ENCODE measurements at places on chromosomes 4 and X. TPM values are rescaled to one million over a fixed set of nuclear protein-coding genes. Genes with fewer than 3 reads are reported as not detected.
A peak's percentile ranks its signal among the peaks of the same experiment; 100 is the strongest.

SLC6A8 gene
- 1.4 TPM for total RNA-seq

DACH2 gene
- not detected for total RNA-seq

UGT2B10 gene
- not detected for total RNA-seq

STS gene
- 2.4 TPM for total RNA-seq

CXCL5 gene
- 0.23 TPM for total RNA-seq

CLTRN gene
- 0.28 TPM for total RNA-seq

PHEX gene
- 0.10 TPM for total RNA-seq

PRR27 gene
- total RNA-seq = not detected

ADAMTS3 gene
- total RNA-seq = 0.30 TPM

CPLX1 gene
- total RNA-seq = not detected

TLR2 gene
- 6.3 TPM for total RNA-seq

GRCh38 chr4:81256059-81256970, 41.3 kb upstream of the PRKG2 start:
- no peak for DNase-seq
- H3K27ac ChIP-seq = no peak overlapping the region
- no peaks in the 10 kb centered on the region for H3K4me1 ChIP-seq

GRCh38 chr4:4333265-4333706, 43.2 kb downstream of the ZBTB49 start:
- DNase-seq = no peak
- no peak overlapping the region for H3K4me3 ChIP-seq
- H3K27ac ChIP-seq = no peak overlapping the region
- peaks cover 4% of the 10 kb centered on the region for H3K4me1 ChIP-seq
- H3K27me3 ChIP-seq = no peaks in the 10 kb centered on the region

GRCh38 chrX:131763674-131764073, 219.8 kb downstream of the OR13H1 start:
- H3K27me3 ChIP-seq = no peaks in the 10 kb centered on the region
- DNase-seq = no peak
- H3K4me3 ChIP-seq = no peak overlapping the region
- H3K36me3 ChIP-seq = no peaks in the 10 kb centered on the region

GRCh38 chrX:72340041-72340440, 34.3 kb upstream of the CITED1 start:
- H3K4me1 ChIP-seq = no peaks in the 10 kb centered on the region
- H3K36me3 ChIP-seq = no peaks in the 10 kb centered on the region
- no peak overlapping the region for H3K27ac ChIP-seq
- DNase-seq = no peak

DNA sequence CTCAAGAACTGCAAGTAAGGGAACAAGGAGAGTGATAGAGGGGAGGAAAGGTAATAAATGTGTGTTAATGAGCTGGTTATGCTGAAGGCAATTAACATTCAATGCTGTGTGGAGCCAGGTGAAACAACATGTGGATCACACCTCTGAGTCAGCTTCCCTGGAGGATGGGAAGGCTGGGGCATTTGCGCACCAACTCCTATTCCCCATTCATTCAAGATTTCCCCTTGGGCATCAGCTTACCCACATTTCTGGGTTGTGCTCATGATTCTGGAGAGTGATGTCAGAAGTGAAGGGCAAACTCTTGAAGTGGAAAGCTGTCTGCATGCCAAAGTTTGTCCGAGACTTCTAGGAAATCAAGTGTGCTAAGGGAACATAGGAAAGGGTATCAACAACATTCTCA, 461.4 kb downstream of the MID1IP1 start:
- no peaks in the 10 kb centered on the region for H3K36me3 ChIP-seq
- no peak overlapping the region for H3K4me3 ChIP-seq
- H3K4me1 ChIP-seq = peaks cover 10% of the 10 kb centered on the region
- no peak for DNase-seq
- H3K27ac ChIP-seq = no peak overlapping the region
- peaks cover 7% of the 10 kb centered on the region for H3K27me3 ChIP-seq

GRCh38 chrX:15344106-15344505, 8.8 kb upstream of the PIGA start:
- no peaks in the 10 kb centered on the region for H3K36me3 ChIP-seq
- no peak overlapping the region for H3K4me3 ChIP-seq
- no peak overlapping the region for H3K27ac ChIP-seq
- no peak for DNase-seq
- no peaks in the 10 kb centered on the region for H3K4me1 ChIP-seq

DNA sequence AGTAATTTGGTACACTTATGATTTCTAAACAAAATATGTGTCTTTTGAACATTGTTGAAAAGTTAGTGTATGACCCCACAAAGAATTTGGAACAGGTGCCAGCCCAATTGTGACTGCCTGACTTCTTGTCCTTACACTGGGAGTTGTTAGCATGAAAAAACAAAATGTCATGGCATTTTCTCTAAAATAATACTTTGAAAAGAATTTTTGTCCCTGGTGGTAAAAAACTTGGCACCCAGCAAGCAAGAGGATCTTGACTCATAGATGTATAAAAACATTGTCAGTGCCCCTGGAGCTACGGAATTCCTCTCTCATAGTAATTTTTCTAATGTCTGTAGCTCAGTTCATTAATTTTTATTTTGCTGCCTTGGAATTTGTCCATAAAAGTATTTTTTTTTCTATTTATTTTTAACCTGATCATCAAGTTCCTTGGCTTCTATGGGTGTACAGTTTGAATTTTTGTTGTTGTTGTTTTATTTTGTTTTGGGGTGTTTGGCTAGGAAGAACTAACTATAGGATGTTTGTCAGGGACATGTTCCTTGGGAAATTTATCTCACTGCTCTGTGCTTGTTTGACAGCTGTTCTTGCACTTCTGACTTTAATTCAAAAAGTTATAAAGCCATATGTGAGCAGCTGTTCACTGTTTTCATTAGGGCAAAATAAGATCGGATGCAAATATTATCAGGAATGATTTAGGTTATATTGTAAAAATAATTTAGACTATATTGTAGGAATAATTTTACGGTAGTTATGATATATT, 95.4 kb upstream of the NUDT6 start:
- no peak overlapping the region for H3K4me3 ChIP-seq
- H3K27me3 ChIP-seq = no peaks in the 10 kb centered on the region
- no peaks in the 10 kb centered on the region for H3K4me1 ChIP-seq
- no peak overlapping the region for H3K27ac ChIP-seq
- H3K36me3 ChIP-seq = no peaks in the 10 kb centered on the region
- DNase-seq = no peak

- H3K4me1 ChIP-seq = no peaks in the 10 kb centered on the region
- no peak for DNase-seq
- H3K4me3 ChIP-seq = no peak overlapping the region
- H3K27ac ChIP-seq = no peak overlapping the region
Observed at GRCh38 chr4:124325690-124326089, 386.8 kb downstream of the ANKRD50 start.

DNA sequence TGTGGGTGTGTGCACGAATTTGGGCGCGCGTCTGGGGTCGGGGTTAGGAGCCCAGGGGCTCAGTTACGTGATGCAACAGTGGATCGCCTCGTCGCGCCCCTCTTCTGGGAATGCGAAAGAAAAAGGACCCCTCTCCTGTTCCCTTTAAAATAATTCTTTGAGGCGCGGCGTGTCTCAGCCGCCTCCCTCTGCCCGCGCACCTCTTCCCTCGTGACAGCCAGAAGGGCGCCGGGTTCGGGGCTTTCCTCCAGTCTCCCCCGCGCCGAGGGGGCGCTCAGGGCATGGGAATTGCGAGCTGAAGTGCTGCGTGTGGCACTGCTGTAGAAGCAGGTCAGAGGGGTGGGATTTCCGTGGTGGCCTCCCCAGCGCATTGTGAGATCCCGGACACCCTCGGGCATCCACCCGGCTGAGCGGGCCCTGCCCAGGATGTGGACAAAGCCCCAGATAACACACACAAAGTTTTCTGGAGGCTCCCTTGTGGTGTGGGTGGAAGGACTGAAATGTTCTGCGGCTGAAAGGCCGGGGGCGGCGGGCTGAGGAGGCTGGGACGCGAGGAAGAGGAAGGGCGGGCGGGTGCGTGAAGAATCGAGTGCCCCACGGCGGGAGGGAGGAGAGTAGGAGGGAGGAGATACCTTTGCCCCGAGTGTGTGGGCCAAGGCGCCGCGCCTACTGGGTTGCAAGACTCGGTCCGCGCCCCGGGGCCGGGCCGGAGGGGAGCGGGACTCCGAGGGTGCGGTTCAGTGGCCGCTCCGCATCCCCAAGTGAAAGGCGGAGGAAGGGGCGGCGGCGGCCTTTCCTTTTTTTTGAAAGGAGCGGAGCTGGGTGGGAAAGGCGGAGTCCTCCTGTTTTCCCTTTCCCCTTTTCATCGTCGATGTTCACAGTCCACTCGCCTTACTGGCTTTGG, 752 bp downstream of the SEPTIN11 start:
- H3K27ac ChIP-seq = peak overlapping the region; percentile 54
- H3K27me3 ChIP-seq = no peaks in the 10 kb centered on the region
- H3K4me3 ChIP-seq = peak overlapping the region; percentile 77
- H3K36me3 ChIP-seq = no peaks in the 10 kb centered on the region
- peak; percentile 44 for DNase-seq

GRCh38 chr4:87057835-87058355, 123.1 kb downstream of the AFF1 start:
- H3K36me3 ChIP-seq = no peaks in the 10 kb centered on the region
- H3K27ac ChIP-seq = no peak overlapping the region
- no peak for DNase-seq
- no peaks in the 10 kb centered on the region for H3K27me3 ChIP-seq
- H3K4me1 ChIP-seq = peaks cover 14% of the 10 kb centered on the region

DNA sequence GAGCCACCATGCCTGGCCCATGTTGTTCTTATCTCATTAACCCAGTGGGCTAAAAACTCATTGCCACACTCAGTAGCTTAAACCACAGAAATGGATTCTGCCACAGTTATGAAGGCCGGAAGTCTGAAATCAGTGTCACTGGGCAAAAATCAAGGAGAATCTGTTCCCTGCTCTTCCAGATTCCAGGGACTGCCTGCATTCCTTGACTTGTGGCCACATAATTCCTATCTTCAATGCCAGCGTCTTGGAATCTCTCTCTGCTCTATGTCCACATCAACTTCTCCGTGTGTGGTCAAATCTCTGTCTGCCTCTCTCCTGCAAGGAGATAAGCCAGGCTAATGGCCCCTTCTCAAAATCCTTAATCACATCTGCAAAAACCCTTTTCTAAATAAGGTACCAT, 4.1 kb upstream of the WFS1 start:
- no peak overlapping the region for H3K4me3 ChIP-seq
- peaks cover 11% of the 10 kb centered on the region for H3K4me1 ChIP-seq
- no peak for DNase-seq
- no peaks in the 10 kb centered on the region for H3K36me3 ChIP-seq

DNA sequence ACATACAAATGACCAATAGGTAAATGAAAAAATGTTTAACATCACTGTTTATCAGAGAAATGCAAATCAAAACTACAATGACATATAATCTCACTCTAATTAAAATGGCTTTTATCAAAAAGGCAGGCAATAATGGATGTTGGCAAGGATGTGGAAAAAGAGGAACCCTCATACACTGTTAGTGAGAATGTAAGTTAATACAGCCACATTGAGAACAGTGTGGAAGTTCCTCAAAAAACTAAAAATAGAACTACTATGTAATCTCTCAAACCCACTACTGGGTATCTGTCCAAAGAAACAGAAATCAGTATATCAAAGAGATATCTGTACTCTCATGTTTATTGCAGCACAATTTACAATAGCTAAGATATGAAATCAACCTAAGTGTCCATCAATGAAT, 165.9 kb upstream of the HHIP start:
- DNase-seq = no peak
- no peaks in the 10 kb centered on the region for H3K27me3 ChIP-seq
- no peaks in the 10 kb centered on the region for H3K36me3 ChIP-seq

GRCh38 chrX:13307041-13307440, 12.8 kb downstream of the ATXN3L start:
- no peaks in the 10 kb centered on the region for H3K4me1 ChIP-seq
- DNase-seq = no peak
- H3K36me3 ChIP-seq = no peaks in the 10 kb centered on the region
- H3K4me3 ChIP-seq = no peak overlapping the region

GRCh38 chr4:77433418-77433733, 172.2 kb upstream of the CXCL13 start:
- H3K27me3 ChIP-seq = no peaks in the 10 kb centered on the region
- H3K27ac ChIP-seq = no peak overlapping the region
- H3K4me1 ChIP-seq = no peaks in the 10 kb centered on the region
- DNase-seq = peak; percentile 63
- H3K4me3 ChIP-seq = no peak overlapping the region

DNA sequence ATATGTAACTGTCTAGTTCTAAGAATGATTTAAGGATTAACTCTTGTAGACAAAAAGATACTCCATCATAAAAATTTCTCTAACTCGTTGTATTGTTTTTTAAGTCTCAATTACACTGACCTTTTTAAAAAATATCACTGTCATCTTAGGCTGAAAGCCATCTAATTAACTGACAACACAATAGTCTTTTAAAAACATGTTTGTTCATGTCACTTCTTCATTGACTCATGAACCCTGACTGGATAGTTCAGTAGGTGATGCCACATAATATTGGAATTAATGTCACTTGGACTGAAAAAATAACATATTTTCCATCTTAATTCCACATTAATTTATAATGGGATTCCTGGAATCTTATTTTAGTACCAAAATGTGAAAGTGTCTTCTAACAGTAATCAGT, 179.3 kb downstream of the ADGRL3 start:
- no peaks in the 10 kb centered on the region for H3K36me3 ChIP-seq
- no peaks in the 10 kb centered on the region for H3K4me1 ChIP-seq
- no peak overlapping the region for H3K4me3 ChIP-seq
- no peaks in the 10 kb centered on the region for H3K27me3 ChIP-seq

DNA sequence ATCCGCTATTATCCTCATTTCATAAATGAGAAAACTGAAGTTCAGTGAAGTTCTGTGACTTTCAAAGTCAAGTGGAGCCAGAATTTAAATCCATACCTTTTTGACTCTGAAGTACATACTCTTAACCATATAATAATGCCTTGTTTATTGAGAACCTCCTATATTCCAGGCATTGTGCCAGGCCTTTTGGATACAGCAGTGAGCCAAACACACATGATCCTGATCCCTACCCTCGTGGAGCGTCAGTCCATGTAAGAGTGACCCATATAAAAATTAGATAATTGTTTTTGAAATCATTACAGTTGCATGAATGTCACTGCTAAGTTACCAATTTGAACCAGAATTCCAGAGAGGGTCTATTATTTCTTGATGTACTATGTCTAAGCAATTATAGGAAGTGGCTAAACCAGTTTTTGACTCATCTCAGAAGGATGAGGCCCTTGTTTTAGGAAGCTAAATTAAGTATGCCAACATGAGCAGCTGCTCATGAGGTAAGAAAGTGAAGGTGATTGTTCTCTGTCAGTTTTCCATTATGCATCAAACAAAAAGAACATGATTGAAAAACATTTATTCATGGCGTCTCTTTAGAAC, 289.5 kb downstream of the GLUD2 start:
- H3K27me3 ChIP-seq = no peaks in the 10 kb centered on the region
- DNase-seq = no peak
- H3K4me1 ChIP-seq = no peaks in the 10 kb centered on the region
- no peak overlapping the region for H3K27ac ChIP-seq
- H3K36me3 ChIP-seq = no peaks in the 10 kb centered on the region

Data from natural killer cell (primary cell).